ENCODE measurements at places on chromosomes 6 and 20.
A peak's percentile ranks its signal among the peaks of the same experiment; 100 is the strongest.

DNA sequence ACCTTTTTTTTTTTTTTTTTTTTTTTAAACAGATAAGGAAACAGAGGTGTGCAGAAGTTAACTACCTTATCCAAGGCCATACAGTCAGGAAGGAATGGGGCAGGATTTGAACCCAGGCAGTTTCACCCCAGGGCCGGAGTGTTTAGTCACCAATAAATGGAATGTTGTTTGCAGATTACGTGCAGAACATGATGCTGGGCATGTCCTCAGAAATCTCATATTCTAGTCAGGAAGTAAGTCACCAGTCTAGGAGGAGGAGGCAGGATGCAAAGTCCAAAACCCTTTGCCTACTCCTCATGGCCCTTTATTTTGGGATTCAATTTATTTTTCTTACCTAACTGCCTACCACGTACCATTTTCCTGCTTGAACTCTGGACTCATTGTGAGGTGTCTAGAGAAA, 57.1 kb upstream of the LRRC1 start:
- DNase-seq = no peak

DNA sequence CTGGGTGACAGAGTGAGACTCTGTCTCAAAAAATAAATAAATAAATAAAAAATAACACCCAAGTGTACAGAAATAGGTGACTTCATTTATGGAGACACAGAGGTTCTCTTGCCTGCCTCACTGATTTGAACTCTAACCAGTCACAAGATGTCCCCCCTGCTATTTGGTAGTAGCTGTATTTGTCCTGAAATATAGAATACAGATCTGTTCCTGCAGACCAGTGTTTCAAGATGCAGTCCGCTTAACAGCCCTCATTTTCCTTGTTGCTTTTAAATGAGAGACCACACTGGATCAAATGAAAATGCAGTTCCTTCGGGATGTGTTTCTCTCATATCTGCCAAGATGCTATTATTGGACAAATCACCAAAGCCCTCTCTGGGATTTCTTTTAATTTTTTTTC, 7.6 kb downstream of the PLCB4 start:
- no peak for DNase-seq

DNA sequence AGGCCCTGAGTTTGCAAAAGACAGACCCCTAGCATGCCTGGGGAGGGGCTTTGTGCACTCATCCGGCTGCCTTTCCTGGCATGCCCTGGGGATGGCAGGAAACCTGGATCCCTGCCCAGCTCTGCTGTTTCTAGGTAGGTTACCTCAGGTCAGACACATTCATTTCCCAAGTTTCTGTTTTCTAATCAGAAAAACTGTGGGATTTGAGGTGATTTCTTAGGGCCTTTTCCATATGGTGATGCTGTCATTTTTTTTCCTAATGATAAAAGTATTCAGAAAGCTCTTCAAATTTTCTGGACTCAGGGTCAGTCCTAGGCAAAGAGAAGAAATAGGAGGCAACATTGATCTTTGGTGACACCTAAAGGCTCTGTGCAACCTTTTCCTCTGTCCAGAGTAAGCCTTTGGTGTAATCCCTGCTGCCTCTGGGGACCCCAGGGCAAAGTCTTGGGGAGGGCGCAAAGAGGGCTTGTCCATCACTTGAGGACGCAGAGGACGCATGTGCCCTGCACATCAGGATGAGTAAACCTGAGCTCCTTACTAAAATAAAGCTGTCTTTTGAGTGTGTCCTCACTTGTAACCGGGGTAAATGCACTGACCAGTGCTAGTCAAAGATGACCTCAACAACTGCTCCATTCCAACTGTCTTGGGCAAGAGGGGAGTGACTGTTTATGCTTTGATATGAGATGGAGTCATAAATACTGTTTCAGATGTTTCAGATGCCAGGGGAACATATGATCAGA, 13.5 kb upstream of the TRAM2 start:
- no peak for DNase-seq

DNA sequence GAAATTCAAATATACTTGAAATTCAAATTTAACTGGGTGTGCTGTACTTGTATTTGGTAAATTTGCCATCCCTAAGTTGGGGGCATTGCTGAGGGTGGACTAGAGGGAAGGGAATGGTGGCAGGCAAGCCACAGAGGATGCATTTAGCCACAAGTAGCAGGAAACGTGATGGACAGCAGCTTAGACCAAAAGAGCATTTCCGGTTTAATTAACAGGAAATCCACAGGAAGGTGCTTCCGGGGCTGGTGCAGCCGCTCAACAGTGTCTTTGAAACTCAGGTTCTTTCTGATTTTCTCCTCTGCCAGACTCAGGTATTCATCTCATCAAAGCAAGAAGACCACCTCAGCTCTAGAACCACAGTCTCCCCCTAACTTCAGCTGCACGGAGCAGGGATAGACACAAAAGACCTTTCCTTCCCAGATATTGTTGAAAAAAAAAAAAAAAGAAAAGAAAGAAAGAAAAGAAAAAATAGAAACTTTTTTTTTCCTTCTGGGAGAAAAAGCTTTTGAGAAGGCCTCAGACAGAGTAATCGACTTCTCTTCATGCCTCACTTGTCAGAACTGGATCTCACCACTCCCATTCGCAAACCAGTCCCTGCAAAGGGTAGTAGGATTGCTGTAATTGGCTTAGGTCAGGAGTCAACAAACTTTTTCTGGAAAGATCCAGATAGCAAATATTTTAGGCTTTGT, 8.0 kb upstream of the BCAS1 start:
- DNase-seq = peak; percentile 42

- DNase-seq = no peak
Observed at GRCh38 chr6:26199773-26200764, 112.8 kb downstream of the HFE start.

DNA sequence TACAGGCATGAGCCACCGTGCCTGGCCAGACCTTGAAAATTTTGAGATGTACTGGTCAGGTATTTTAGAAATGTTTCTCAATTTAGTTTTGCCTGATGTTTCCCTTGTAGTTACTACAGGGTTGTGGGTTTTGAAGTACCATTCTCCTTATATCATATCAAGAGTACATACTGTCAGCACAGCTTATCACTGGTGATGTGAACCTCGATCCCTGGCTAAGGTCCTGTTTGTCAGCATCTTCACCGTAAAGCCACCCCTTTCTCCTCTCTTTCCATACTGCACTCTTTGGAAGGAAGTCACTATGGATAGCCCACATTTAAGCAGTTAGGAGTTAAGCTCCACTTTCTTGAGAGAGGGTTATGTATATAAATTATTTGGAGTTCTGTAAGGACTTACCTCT, 27.8 kb downstream of the PHACTR2 start:
- DNase-seq = no peak

DNA sequence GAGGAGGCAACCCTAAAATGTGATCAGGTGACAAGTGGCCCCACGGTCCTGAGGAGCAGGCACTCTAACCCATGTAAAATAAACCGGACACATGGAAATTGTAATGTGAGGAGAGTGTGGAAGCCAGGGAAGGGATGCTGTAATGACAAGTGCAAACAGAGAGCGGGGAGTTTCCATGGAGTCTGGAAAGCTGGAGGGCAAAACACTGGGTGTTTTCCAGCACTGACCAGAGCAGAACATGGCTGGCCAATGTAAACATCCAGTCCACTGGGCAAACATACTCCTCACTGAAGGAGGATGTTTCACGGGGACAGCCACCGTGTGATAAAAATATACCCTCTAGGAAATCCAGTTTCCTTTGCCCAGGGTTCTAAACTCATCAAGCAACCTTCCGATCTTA, 219.0 kb upstream of the JARID2 start:
- DNase-seq = no peak

GRCh38 chr20:57374931-57375651, 16.1 kb upstream of the RBM38 start:
- no peak for DNase-seq

GRCh38 chr6:129141499-129141898, 258.6 kb downstream of the LAMA2 start:
- DNase-seq = no peak

GRCh38 chr6:137175157-137175867, 1.9 kb upstream of the IL22RA2 start:
- no peak for DNase-seq

DNA sequence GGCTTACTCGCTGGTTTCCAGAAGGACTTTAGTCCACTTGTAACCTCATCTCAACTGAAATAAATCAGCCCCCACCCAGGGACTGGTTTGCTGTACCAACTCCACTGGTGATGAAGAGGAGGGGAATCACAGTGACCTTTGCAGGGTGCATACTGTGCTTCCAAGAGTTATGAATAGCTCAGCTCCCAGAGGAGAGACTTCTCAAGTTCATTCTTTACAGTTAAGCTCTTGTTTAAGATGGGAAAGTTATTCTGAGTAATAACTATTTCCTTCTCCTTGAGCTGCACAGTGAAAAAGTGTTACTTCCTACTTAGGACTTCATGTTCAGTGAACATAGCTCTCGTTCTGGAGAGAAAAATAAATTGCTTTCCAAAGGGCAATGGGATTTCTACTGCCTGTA, 166.5 kb upstream of the ECI2 start:
- DNase-seq = no peak

DNA sequence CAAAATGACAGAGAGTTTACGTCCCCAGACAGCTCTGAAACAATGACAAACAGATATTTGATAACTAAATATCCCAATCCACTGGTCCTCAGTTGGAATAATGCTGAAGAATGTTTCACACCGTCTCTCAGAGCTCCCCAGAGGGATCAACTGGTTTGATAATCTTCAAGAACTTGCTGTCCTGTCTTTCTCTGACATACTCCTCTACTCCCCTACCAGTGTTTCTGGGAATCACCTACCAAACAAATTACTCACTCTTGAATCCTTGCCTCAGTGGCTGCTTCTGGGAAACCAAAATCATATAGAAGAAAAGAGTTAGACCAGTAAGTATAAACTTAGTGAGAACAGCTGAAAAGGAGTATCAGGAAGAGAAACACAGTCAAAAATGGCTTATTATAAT, 469.7 kb upstream of the JAG1 start:
- no peak for DNase-seq

DNA sequence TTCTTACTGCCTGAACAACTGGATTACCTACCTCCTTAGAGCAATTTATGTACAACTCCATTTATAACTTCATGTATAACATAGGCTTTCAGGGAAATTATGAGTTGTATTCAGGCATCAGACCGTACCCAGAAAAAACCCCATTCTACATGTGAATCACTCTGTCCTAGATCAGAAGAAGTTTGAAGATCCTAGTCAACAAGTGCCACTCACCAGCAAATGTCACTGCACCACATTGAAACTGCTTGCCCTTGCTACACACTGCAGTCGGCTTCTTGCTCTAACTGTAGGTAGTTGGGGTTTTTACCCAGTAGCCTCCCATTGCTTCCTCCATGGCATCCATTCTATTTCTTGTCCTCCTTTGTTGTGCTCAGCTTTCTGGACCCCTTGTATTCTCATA, 132.4 kb downstream of the DNAH8 start:
- no peak for DNase-seq

DNA sequence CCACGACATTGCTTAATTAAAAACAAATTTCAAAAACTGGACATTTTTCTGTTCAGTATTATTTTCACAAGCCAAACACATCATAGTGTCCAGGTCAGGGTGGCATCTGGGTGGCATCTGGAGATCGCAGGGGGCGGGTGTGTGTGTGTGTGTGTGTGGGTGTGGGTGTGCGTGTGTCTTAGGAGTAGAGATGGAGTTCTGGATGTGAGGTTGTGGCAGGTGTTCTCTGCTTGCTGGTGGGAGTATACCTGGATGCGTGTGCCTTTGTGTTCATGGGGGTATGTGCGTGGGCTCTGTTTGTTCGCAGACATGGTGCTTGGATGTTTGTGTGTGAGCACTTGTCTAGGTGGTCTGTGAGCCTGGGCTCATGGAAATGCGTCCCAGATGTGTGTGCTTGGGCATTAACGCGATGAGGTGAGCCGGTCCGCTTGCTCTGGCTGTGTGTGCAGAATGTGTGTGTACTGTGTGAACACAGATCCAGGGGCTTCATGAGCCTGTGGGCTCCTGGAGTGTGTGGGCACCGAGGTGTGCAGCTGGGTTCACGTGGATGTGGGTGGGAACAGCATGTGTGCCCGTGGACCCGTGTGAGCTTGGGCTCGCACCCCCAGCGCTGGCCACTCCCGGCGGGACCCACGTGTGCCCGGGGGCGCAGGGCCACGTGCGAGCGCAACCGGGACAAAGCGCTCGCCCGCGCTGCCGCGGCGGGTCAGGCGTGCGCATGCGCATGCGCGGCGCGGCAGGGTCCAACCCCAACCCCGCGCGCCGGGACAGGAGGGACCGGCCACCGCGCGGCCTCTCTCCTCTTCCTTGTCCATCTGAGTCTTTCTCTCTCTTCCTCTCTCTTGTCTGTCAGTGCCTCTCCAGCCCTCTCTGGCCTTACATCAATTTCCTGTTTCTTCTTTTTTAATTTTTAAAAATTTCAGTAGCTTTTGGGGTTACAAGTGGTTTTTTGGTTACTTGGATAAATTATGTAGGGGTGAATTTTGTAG, 60.4 kb downstream of the SRC start:
- no peak for DNase-seq

DNA sequence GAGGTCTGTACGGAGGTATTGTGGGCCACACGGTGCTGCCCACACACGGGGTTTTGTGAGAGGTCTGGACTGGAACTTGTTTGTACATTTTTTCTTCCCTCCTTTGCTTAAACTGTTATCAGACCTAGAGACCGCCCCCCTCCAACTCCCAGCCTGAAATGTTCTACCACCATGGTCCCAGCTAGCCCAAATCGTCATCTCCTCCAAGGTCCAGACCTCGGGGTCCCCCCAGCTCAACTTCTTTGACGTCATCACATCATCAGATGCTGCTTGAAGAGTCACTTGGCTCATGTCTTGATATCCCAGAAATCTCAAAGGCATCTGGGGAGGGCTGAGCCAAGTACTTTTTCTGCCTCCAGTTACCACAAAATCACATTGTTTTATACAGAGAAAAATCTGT, 2.8 kb upstream of the CCDC170 start:
- no peak for DNase-seq

DNA sequence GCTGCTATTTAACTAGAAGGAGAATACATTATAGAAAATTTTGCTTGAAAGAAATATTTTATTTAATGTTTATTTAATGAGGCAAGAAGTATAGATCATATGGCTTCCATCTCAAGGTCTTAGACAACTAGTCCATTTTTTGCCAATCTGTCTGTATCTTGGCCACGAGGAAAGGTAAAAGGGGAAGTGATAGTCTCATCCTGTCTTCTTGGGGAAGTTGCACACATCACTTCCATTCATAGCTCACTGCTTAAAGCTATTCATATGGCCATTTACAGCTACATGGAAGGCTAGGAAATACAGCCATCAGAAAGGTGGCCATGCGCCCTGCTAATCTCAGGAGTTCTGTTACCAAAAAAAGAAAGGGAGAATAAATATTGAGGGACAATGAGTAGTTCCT, 50.8 kb downstream of the METTL24 start:
- DNase-seq = no peak
